ENCODE measurements at places on chromosomes 3 and 15.

- no peak for DNase-seq
Measured at GRCh38 chr3:126125781-126126251, 41.9 kb upstream of the SLC41A3 start.

GRCh38 chr3:141360888-141361598 is 7.3 kb upstream of the ZBTB38 start:
- DNase-seq, result no peak

DNA sequence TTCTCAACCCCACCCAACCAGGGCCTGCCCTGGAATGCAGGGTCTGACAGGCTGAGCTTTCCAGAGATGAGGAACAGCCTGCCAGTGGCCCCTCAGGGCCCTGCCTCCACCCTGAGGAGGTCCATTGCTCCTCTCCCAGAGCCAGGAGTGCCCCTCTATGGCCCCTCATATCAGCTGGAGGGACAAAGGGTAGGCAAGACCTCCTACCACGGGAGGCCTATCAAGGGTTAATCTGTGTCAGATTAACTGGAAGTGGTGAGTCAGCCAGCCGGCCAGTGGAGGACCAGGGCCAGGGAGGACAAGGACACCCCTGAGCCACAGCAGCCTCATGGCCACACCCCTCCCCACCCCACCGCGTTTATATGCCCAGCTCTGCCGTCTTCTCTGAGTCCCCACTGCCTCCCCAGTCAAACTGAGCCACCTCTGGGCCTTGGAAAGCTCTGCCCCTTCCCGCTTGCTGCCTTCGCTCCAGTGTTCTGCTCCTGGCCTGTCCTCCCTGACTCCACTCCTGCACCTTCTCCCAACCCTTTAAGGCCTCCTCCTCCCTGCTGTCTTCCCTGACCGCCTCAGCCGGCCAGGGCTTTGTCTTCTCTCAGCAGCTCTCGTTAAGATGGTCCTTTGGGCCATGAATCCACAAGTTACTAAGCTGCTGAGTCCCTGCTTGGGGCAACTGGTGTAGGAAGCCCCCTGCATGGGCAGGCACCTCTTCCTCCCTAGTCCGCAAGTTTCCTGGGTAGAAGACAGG is 6.5 kb downstream of the CCDC33 start:
- no peak for DNase-seq

DNA sequence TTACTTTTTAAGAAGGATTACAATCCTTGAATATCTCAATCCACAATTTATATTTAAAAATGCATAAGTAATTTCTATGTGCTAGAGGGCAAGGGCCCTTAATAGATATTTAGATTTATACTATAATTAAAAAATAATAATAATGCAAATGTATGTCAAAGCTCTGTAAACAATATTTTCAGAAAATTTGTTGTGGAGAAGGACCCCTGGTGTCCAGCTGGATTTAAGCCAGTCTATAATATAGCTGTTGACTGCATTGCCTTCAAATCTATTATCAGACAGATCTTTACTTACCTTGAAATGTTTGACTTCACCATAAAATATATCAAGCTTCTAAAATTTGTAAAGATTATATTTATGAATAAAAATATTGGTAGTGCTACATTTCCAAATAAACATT is 65.6 kb downstream of the ZBTB20 start:
- DNase-seq, result no peak

DNA sequence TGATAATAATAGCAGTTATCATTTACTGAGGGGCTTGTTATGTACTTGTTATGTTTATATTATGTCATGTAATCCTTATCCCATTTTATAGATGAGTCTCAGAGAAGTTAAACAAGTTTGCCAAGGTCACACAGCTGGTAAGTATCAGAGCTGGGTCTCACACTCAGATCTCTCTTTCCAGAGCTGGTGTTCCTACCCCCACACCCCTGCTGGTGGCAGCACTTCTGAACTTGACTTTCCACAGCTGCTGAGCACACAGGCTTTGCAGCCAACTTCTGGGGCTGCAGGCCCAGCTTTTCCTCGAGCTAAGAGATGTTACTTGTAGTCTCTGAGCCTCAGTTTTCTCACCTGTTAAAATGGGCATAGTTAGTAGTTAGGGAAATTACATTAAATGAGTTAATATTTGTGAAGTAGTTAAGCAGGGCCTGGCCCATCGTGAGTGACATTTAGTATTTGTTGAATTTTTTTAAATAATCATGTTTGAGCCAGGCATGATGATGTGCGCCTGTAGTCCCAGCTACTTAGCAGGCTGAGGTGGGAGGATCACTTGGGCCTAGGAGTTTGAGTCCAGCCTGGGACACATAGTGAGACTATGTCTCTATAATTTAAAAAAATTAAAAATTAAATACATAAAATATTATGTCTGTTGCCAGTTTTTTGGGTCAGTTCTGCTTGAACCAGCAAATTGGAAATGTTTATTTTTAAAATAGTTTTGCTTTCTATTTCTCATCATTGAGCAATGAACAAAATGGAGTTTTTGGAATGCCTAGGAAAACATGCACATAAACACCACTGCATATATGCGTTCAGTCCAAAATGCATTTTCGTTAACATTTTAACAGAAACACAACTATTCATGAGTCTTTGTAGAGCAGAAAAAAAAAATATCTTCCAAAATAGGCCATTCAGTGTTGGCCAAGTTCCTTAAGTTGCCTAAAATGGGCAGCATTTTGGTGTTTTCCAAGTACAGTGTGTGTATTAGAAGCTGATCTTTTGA is 87.3 kb downstream of the SMAD6 start:
- no peak for DNase-seq

DNA sequence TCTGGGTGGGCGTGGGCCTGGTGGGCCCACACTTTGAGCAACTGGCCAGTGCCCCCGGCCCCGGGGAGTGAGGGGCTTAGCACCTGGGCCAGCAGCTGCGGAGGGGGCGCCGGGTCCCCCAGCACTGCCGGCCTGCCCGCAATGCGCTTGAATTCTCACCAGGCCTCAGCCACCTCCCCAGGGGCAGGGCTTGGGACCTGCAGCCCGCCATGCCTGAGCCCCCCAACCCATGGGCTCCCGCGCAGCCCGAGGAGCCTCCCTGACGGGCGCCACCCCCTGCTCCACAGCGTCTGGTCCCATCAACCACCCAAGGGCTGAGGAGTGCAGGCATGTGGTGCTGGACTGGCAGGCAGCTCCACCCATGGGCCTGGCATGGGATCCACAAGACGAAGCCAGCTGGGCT is 484.3 kb downstream of the UNC13C start:
- no peak for DNase-seq

DNA sequence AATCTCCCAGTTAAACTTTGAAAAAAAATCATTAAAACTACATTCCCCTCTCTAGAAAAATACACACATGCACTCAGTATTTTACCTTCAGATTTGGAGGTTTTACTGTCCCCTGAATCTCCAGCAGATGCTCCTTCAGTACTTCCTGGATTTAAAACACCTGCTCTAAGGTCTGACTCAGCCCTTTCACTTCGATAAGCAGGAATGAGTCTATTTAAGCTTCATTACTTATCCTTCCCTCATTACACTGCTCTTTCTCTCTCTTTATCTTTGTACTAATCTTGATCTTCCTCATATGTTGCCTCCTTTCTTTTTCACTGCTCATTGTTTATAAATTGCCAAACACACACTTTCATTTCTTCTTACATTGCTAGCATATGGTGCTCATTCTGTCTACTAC is 443.9 kb downstream of the DIPK2A start:
- DNase-seq, result no peak

GRCh38 chr15:46713045-46713444 is 1004.3 kb upstream of the SEMA6D start:
- DNase-seq, result no peak

GRCh38 chr15:49288391-49288790 is 118.3 kb downstream of the GALK2 start:
- DNase-seq, result no peak

GRCh38 chr15:88828791-88829190 is 25.6 kb downstream of the ACAN start:
- DNase-seq, result no peak

- peak; percentile 37 for DNase-seq
Measured at GRCh38 chr15:101018450-101018849, 99.3 kb downstream of the LRRK1 start.

- no peak for DNase-seq
Measured at GRCh38 chr3:23377928-23378672, 175.0 kb downstream of the UBE2E2 start.

GRCh38 chr3:48661501-48662144 is 1.1 kb downstream of the CELSR3 start:
- DNase-seq, result peak; percentile 94

DNA sequence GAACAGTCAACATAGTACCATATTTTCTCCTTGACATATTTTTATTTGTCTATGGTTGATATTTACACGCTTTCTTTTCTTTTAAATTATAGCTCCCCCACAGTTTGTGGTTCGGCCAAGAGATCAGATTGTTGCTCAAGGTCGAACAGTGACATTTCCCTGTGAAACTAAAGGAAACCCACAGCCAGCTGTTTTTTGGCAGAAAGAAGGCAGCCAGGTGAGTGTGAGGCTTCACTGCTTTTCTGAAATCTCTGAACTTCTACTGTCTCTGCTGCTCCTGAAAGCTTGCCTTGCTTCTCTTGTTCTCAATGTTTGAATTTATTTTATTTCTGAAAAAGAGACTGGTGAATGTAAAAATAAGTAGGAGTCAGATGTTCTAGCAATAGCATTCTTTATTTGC is 506.3 kb downstream of the ROBO2 start:
- DNase-seq, result no peak

GRCh38 chr3:7382293-7383010 is 521.5 kb downstream of the GRM7 start:
- DNase-seq, result no peak

- no peak for DNase-seq
Measured at GRCh38 chr15:58212909-58213526, 74.8 kb downstream of the AQP9 start.

DNA sequence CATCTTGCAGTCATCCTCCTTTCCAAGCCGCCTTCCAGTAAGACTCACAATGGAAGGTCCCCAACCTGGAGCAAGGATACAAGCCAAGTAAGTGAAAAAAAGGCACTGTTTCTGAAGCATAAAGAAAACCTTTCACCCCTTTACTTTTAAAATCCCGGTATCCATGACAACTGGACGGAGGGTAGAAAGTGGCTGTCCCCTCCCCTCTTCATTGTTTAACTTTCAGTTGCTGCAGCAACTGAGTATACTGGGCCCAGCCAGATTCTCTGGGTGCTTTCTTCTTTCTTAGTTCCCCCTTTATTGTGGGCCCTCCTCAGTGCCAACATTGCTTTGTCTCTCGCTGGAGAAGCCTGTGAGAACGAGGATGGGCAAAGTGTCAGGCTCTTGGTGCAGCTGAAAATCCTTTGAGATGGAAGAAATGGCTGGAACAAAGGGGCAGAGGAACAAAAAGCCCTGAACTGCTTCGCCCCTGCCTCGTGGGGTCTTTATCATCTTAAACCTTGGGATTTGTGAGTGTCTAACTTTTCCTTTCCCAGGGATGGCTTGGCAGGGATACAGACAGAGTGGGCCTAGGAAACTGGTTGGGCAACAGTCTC is 224.0 kb upstream of the RGMA start:
- no peak for DNase-seq

GRCh38 chr3:130258532-130258952 is 86.9 kb upstream of the COL6A5 start:
- no peak for DNase-seq

- no peak for DNase-seq
Measured at GRCh38 chr3:37813403-37813802, 48.3 kb upstream of the CTDSPL start.

GRCh38 chr3:174973465-174973864 is 114.3 kb downstream of the NAALADL2 start:
- no peak for DNase-seq

GRCh38 chr15:90660195-90660998 is 56.7 kb upstream of the BLM start:
- DNase-seq, result peak; percentile 84

GRCh38 chr15:60396560-60396957 is 1.2 kb downstream of the ANXA2 start:
- no peak for DNase-seq

GRCh38 chr15:90790561-90790960 is 73.4 kb downstream of the BLM start:
- DNase-seq, result no peak

GRCh38 chr15:42070976-42071350 is 23.4 kb downstream of the PLA2G4D start:
- no peak for DNase-seq

DNA sequence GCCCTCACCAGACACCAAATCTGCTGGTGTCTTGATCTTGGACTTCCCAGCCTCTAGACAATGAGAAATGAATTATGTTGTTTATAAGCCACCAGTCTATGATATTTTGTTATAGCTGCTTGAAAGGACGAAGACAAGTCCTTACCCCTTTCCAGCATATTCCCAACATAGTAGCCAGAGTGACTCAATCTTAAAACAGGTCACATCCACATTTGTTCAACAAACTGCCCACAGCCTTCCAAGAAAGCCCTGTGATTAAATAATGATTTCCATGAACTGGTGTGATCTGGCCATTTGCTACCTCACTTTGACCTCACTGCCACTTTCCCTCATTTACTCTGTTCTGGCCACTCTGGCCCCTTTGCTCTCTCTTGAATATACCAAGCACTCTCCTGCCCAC is 193.7 kb upstream of the CFAP20DC start:
- DNase-seq, result no peak

- DNase-seq, result no peak
Measured at GRCh38 chr3:17733768-17734167, 8.7 kb downstream of the TBC1D5 start.

GRCh38 chr15:51623386-51623938 is 891 bp upstream of the DMXL2 start:
- no peak for DNase-seq

DNA sequence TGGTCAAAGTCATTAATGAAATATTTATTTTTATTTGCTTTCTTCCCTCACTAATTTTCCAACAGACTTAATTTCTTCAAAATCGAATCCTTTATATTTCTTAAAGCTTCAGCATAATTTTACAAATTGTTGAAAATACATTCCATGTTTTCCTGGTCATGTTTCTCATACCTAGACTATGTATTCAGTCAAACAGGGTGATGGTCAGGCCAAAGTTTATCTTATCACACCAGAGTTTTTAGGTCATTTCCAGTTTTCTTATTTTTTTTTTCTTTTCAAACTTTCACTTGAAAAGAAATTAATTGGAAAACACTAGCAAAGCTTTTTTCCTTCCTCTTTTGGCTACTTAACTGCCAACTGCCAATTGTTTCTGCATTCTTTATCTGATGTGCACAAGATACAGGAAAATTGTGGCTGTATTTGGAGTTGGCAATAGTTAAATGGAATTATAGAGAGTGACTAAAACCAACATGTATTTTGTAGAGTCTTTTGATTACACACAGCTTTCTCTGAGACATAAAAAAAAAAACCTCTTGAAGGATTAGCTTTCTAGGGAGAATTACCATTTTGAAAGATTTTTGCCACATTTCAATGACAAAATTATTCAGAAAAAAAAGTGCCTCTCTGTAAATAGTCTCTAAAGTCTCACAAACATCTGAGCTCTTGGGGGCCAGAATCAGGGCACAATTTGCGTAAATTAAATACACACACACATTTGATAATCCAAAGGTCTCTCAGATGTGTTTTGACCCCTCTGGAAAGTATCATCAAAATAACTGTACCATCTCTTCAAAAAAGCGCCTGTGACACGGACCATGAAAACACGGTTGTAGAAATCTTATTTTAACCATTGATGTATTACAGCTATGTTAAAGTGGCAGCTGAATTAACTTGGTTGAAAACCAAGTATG is 603.2 kb upstream of the KCNMB2 start:
- DNase-seq, result no peak
